ENCODE measurements at places on chromosomes 4 and X.

- DNase-seq: no peak
These were observed 108.0 kb downstream of the MAML3 start for GRCh38 chr4:140046016-140046415.

DNA sequence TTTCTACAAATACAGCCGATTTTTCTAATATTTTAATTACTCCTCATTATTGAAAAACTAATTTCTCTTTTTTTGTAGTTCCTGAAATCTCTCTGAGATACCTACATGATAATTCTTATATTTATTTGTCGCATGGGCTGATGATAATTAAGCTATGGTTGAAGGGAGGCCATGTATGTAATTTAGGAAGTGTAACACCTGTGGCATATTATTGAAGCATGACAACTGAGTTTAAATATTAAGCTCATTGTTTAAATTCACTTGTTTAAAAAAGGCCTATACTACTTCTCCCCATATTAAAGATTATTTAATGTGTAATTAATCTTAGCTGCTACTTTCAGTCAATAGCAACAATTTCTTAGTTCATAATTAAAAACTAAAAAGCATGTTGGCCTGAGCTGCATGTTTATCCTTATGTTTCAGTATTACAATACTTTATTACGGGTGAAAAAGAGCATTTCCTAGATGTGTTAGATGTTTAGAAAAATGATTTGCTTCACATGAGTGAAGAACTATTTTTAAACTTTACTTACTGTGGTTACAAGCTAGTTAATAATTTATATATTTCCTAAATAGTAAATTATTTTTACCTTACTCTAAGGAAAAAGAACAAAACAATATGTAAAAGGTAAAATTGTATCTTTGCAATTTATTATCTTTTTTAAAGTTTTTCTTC, 122.4 kb downstream of the RAP1GDS1 start:
- no peak for DNase-seq

- peak; percentile 80 for DNase-seq
These were observed 35.7 kb downstream of the ACE2 start for GRCh38 chrX:15564981-15565579.

DNA sequence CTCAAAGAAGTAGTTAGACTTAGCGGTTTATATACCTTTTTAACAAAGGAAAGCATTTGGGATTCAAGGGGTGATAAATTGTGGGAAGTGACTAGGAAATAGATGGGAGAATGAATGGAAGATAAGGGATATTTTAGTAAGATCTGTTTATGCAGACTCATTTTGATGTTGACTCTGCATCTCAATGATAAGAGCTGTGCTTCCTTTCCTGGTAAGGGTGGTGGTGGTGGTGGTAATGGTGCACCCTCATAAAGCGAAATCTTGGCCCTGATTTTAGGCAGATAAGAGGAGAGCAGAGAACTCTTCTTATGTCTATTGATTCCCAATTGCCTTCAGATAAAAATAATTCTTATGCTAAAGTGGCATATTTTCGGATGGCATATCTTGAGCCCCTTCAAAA, 197.1 kb downstream of the SPRY1 start:
- no peak for DNase-seq

DNA sequence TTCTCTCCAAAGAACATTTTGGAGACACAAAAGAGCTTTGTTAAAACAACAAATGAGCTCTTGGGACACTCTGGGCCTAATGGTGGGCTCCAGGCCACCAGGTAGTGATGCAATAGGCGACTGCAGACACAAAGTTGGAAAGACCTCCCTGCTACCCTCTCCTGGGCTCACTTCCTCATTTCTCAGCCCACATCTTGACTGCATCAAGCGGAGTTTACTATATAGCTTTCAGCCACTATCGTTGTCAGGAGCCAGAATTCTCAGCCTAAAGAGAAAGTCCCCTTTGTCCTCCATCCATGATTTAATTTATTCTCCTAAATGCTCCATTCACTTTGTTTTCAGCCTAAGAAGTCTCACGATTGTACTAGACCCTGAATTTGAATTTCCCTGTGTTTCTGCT, 114.9 kb downstream of the EFHC2 start:
- no peak for DNase-seq

- no peak for DNase-seq
These were observed 269.6 kb downstream of the ASMT start for GRCh38 chrX:1884446-1884845.
